ENCODE measurements at places on chromosomes 7 and 10. TPM values are rescaled to one million over a fixed set of nuclear protein-coding genes. Genes with fewer than 3 reads are reported as not detected.

DNA sequence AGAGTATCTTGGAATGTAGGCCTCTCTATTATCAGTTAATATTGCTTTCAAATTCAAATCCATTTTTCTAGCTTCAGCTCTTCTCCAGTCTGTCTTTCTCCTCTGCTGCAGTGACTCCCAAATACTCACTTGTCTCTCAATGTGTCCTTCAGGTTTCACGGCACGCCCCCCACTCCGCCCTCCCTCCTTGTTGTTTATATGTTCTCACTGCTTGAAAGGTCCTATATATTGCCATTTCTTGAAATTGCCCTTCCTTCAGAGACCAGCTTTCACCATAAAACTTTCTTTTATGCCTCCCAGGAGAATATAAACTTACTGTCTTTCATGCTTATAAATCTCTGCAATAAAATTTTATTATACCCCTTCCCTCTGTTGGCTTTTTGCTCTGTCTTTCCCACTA, 668.2 kb downstream of the CCSER2 start:
- DNase-seq, result no peak

Gene ZNF248
- polyA plus RNA-seq, result 6.9 TPM

- DNase-seq, result no peak
These were observed 38.3 kb downstream of the EPHB4 start for GRCh38 chr7:100789055-100789454.

Gene PNLIPRP1
- not detected for polyA plus RNA-seq

GRCh38 chr7:115634633-115635032, 395.9 kb downstream of the TFEC start:
- DNase-seq, result no peak

- DNase-seq, result no peak
These were observed 79.6 kb downstream of the ZFAND4 start for GRCh38 chr10:45592926-45593325.

GRCh38 chr7:148110097-148110868, 480.3 kb upstream of the C7orf33 start:
- DNase-seq, result no peak

GRCh38 chr7:41574377-41574776, 128.5 kb downstream of the INHBA start:
- DNase-seq, result no peak

DNA sequence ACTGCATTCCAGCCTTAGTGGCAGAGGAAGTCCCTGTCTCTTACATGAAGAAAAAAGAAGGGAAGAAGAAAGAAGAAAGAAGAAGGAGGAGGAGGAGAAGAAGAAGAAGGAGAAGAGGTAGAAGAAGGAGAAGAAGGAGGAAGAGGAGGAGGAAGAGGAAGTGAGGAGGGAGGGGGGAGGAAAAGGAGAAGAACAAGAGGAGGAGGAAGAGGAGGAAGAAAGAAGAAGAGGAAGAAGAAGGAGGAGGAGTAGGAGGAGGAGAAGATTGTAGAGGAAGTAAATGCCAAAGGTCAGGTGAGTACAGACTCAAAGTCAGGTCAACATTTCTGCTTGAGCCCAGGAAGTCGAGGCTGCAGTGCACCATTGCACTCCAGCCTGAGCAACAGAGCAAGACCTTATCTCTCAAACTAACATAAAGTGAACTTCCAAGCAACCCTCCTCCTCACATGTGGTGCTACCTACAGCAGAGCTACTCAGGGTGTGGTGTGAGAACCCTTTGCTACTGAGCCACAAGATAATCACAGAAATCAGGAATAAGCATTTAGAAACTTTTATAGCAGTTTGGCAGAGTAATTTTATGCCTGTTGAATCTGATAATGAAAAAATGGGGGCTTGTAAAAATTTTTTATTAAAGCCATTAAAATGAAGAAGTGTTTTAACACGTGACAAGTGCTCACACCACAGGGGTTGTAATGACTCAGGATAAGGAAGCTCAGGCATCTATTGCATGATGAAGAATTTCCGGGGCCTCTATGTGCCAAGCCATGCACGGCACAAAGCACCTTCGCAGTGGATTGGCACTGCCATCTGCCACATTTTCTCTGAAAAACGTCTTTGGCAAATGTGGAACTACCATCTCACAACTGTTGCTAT, 224.9 kb upstream of the AUTS2 start:
- no peak for DNase-seq

Gene TMEM72
- 127 TPM for polyA plus RNA-seq

DNA sequence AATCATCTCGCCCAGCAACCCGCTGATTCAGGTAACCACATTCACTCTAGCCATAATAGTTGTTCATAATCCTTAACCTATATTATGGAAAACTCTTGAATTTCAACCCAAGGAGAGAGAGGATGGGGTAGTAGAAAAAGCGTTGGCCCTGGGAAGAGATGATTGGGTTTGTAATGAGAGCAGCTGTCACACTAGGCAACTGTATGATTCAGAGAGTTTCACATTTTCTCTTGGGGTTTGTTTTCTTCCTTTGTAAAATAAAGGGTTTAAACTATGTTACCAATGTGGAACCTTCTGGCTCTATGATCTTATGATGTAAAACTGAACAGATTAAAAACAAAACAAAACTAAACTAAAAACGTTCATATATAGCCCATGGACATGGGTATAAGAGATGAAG, 705.2 kb upstream of the IGFBP3 start:
- no peak for DNase-seq

Gene SLC26A5
- polyA plus RNA-seq, result not detected

Gene CDC14C
- polyA plus RNA-seq, result not detected

DNA sequence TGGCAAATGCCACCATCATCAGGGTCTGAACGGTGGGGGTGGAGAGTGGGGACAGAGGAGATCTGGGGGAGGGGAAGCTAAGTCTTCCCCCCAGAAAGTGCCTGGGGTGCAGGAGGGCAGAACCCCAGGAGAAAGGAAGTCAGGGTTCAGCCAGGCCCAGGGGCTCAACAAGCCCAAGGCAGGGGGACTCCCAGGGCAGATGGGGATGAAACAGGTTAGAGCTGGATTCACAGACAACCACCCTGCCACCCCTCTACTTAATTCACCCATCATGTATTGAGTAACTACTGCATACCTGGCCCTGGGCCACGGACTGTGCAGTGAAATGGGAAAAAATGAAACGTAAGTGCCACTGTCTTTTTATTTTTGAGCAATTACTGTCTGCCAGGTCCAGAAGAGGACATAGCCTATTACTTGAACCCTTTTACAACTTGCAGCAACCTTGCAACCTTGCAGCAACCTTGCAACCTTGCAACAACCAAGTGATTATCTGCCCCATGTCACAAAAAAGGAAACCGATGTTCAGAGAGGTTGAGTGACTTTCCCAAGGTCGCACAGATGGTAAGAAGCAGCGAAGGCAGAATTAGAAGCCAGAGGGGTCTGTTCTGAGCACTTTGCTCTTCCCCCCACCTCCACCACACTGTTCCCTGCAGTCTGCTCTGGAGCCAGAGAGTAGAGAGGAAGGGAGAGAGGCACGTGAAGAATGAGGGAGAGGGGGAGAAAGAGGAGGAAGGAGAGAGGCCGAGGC, 4.8 kb downstream of the ELN start:
- no peak for DNase-seq

Gene R3HCC1L
- 9.7 TPM for polyA plus RNA-seq

- DNase-seq, result peak; percentile 31
These were observed at the start of gene CUX1 for GRCh38 chr7:101817471-101818286. Gene CUX1 (plus strand): TSS chr7:101817626. CDS start chr7:101817640, 14 bp downstream.

DNA sequence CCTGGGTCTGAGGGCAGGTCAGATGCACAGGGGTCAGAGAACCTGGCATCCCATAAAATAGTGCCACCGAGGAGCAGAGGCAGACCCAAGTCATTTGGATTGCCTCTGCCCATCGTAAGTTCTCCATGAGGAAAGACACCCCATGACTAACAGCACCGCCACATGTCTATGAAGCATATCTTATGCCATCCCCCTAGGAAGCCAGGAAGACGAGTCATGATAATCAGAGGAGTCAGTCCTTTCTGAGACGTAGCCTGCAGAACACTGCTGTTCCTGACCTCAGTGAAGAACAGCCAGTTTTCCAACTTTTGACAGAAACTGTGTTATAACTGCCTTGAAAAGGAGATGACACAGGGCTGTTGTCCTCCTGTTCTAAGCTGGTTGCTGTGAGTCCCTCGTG, 51.2 kb downstream of the INSYN2A start:
- no peak for DNase-seq

DNA sequence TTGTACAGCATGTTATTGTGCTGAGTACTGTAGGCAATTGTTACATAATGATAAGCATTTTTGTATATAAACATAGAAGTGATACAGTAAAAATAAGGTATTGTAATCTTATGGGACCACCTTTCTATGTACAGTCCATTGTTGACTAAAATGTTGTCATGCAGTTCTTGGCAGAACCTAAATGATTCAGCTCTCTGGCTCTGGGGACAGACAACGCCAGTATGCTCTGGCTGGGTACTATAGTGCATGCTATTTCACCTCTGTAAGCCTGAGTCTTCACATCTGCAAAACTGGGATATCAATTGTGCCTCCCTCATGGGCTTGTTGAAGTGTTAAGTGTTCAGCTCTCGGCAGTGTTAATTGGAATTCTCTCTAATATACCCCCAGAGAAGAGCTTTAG, 674.3 kb downstream of the INHBA start:
- no peak for DNase-seq

- DNase-seq, result no peak
These were observed 149.0 kb upstream of the CDCA7L start for GRCh38 chr7:22094413-22095342.

DNA sequence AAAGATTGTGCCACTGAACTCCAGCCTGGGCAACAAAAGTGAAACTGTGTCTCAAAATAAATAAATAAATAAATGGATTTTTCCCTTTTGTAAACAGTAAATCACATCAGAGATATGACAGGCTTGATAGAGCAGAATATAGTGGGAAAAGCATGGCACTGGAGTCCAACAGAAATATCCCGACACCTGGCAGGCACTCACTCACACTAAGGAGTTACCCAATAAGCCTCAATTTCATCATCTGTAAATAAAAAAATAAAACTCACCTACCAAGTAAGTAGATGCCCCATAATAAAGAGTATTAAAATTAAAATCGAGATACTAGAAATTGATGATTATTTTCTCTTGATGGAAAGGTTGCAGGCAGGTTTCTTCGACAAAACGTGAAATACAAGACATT, 1.7 kb downstream of the ATE1 start:
- DNase-seq, result no peak

GRCh38 chr7:40394400-40394799, 259.6 kb downstream of the SUGCT start:
- DNase-seq, result no peak

Gene LBX1
- not detected for polyA plus RNA-seq

Gene PNLIP
- polyA plus RNA-seq, result not detected

Gene PILRA
- polyA plus RNA-seq, result 15.4 TPM

GRCh38 chr7:36201122-36201723, 48.2 kb downstream of the EEPD1 start:
- no peak for DNase-seq

- no peak for DNase-seq
These were observed 518.0 kb downstream of the AUTS2 start for GRCh38 chr7:70116244-70116643.

- DNase-seq, result no peak
These were observed 2.0 kb downstream of the NRP1 start for GRCh38 chr10:33332183-33333065.

Gene MYOF
- polyA plus RNA-seq, result 11.5 TPM

Gene GIMAP8
- polyA plus RNA-seq, result 10.2 TPM

Gene POLL
- 27.5 TPM for polyA plus RNA-seq

DNA sequence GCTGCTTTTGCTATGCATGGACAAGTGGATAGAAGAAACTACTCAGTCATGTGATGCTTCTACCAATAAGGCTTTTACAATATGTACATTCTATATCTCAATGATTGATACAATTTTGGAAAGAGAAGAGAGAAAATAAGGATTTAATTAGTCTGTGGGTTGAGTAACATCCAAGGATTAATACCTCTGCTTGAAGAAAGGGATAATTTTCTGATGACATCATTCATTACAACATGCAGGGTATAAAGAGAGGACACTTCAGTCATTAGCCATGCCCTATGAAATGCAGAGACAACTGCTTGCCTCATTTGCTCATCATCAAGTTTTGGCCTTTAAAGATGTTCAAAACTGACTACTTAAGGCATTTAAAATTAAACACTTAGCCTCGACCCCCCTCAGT, 237.3 kb downstream of the AHR start:
- DNase-seq, result no peak

Gene TFPI2
- 7.8 TPM for polyA plus RNA-seq

Gene SLIT1
- 0.06 TPM for polyA plus RNA-seq

Gene HERPUD2
- polyA plus RNA-seq, result 10.0 TPM

Gene RNF148
- polyA plus RNA-seq, result 0.41 TPM

DNA sequence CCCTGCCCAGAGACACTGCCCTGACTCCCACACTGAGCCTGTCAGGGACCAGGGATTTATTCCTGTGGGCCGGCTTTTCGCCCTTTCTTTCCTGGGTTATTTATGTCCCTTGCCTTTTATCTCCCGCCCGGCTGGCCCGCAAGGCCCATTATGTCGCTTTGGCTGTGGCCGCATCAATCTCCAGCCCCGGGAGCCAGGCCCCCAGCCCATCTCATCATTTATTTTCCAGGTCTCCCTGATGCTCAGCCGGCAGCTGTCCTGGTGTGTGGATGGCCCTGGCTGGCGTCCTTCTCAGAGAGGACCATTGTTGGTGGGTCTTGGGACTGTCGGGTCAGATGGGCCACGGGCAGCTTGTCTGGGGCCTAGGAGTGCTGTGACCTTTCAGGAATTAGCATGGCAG, 82.3 kb downstream of the FAM241B start:
- DNase-seq, result peak; percentile 84

Gene NAT16
- not detected for polyA plus RNA-seq

GRCh38 chr7:118898284-118898683, 673.8 kb downstream of the ANKRD7 start:
- DNase-seq, result no peak

DNA sequence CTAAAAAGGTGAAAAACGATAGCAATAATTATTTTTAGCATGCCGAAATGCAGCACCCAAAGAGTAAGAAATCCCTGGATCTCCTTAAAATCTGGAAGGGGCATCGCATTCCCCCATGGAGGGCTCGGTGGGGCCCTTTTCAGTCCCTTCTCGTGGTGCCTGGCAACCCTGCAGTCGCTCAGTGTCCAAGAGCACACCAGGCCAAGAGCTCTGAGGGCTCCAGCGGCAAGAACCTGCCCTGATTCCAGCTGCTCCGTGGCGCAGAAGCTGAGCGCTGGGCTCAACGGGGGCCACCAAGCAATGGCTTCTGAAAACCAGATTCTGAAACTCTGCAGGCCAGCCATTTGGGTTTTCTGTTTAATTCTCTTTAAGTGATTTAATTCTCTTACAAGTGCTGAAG, 131.2 kb downstream of the PRKAG2 start:
- no peak for DNase-seq

- DNase-seq, result no peak
These were observed 29.0 kb upstream of the IL6 start for GRCh38 chr7:22697876-22698606.

GRCh38 chr7:10888861-10889260, 84.8 kb upstream of the PHF14 start:
- no peak for DNase-seq

Measured in kidney (tissue), 22 donors.